ENCODE measurements at places on chromosomes 5 and 9. TPM values are rescaled to one million over a fixed set of nuclear protein-coding genes. Genes with fewer than 3 reads are reported as not detected.

RAI14 gene
- 93.5 TPM for total RNA-seq

SLC34A1 gene
- not detected for total RNA-seq

RAB3C gene
- not detected for total RNA-seq

STX17 gene
- total RNA-seq = 9.4 TPM

UBE2QL1 gene
- not detected for total RNA-seq

CDX1 gene
- total RNA-seq = not detected

SAPCD2 gene
- total RNA-seq = 2.6 TPM

PCDHB14 gene
- 0.54 TPM for total RNA-seq

CCNB1 gene
- total RNA-seq = 20.4 TPM

DMGDH gene
- total RNA-seq = 4.9 TPM

ZNF354C gene
- 3.4 TPM for total RNA-seq

KIAA1958 gene
- 0.36 TPM for total RNA-seq

NUP155 gene
- total RNA-seq = 30.6 TPM

GAPT gene
- total RNA-seq = not detected

All from cardiac atrium fibroblast (primary cell).